ENCODE measurements at places on chromosomes 12 and 14.

DNA sequence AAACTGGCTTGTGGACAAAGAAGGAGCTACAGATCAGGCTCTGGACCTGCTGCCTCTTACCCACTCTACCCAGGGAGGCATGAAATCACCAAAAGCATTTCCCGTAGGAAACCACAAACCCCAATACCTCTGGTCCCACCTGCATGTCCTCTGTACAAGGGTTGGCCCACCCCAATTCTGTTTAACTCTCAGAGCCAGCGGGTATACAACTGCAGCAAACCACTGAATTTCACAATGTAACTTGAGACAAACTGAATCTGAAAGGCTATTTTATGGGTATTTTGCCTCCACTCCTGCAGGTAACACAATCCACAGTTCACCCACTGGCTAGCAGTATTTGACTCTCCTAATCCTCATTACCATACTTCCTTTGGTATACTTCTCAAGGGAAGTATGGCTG, 16.5 kb downstream of the SIX1 start:
- DNase-seq: no peak

DNA sequence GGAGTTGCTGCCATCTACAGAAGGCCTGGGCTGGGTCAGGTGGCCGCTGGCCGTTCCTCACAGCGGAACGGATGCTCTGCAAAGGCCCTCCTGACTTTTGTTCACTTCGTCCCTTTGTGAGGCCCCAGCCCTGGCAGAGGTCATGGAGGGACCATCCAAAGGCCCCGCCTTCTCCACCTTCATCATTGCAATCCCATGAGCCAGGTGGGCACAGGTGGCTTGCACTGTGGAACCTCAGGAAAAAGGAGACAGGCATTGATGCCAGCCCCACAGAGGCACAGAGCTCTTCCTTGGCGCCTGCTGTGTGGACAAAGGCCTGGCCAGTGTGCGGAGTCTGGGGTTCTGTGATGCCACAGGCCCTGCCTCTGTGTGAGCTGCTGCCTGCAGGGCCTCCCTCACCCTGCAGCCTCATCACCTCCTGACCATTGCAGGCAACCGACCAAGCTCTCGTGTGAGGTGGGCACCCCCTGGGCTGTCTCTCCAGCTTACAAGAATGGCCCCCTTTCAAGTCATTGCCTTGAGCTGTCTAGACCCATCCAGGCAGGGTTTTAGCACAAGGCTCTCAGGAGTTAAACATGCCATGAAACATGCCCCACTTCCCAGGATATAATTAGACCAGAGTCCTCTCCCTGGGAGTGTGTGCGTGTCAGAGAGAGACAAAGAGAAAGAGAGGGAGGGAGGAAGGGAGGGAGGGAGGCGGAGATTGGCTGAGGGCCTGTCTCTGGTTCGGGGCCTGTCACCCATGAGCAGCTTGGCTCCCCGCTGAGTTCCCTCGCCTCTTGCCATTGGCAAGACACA, 19.3 kb downstream of the NFKBIA start:
- DNase-seq: no peak

GRCh38 chr14:54349713-54350112, 47.1 kb upstream of the CDKN3 start:
- no peak for DNase-seq

GRCh38 chr14:64632056-64632455, 72.2 kb upstream of the PLEKHG3 start:
- DNase-seq: no peak

DNA sequence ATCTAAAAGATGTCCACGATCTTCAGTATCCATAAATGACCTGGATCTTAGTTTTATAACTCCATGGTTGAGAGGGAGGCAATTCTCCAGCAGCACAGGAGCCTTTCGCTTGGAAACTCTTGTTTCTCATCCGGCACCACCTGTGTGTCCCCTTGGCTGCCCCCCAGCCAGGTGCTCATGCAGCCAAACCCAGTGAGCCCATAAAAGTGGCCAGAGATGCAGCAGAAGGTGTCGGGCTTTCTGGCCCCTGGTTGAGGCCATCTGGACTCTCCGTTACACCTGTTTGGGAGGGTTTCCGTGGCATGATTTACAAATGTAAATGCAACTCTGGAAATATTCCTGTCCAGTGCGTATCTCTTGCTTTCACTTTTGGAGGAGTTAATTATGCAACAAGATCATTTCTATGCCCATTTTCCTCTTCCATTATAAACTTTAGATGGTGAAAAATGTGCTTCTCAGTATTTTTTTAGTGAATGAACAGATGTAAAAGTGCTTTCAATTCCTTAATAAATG, 291.1 kb downstream of the DIO2 start:
- no peak for DNase-seq

DNA sequence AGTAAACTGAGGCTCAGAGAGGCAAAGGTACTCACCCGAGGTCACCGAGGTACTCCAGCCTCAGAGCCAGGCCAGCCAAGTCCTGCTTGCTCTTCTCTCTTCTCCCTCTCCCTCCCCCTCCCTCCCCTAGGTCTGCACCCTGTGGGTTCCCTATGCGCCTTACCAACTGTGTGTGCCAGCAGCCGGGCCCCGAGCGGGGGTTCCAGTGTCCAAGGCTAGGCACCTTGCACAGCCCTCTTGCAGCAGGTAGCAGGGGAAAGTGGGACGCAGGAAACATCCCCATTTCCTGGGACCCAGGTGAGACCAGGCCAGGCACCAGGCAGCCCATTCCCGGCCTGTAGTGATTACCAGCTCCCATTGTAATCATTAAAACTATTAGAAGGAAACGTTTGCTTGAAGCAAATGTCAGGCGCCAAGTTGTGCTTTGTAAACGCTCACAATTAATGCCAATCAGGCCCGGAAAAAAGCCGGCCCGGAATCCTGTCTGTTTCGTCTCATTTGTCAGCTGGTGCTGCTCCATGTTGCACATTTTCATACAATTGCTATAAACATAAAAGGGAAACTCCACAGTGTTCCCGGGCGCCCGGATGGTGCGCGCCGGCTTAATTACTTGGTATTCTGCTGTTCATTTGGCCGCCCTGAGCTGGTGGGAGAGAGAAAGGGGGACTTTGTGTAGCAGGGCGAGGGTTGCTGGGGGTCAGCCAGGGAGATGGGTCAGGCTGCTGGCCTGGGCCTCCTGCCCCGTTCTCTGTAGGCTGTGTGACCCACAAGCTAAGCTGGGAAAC, 11.9 kb downstream of the FAM222A start:
- no peak for DNase-seq

DNA sequence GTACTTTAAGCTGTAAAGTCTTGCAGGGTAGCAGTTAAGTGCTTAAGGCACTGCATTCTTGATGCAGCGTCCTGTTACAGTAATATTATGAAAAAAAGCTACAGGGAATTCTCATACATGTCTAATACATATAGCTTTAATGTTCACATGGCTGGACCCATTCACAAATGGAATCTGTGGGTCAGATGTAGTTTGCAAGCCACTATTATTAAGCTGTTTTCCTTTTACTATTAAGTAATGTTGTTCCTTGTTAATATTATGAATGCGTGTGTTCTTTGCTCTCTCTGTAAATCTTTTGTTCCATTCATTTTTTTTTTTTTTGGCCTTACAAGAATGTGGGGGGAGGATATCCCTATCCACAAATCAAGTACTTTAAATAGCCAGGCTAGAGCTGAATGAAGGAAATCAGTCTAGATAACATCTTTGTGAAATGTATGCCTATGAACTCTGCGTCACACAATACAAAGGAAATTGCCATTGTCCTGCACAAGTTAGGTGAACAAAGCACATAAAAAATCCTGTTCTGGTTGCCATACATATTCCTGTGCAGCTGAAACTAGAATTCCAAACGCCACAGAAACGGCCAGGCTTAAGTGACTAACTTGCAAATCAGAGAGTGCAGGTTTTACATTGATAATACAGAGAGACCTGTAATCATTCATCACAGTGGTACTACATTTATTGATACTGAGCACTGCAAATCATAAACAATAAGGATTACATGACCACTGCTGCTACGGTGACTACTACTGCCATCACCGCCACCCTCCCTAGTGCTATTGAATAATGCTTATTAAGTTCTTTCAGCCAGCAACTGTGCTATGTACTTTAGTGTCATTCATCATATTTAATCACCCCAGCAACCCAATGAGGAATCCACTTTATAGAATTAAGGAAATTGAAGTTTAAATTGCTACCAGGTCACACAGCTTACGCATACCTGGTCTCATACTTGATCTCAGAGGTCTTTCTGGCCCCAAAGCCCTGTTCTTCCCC, 111.9 kb downstream of the HMGA2 start:
- DNase-seq: no peak

GRCh38 chr12:64652346-64652745, 42.1 kb downstream of the RASSF3 start:
- no peak for DNase-seq

- no peak for DNase-seq
Observed at GRCh38 chr12:108201808-108202207, 72.7 kb downstream of the WSCD2 start.

- no peak for DNase-seq
Observed at GRCh38 chr14:70201994-70202393, 13.2 kb upstream of the SLC8A3 start.

GRCh38 chr14:64878837-64879634, 671 bp downstream of the SPTB start:
- DNase-seq: no peak

DNA sequence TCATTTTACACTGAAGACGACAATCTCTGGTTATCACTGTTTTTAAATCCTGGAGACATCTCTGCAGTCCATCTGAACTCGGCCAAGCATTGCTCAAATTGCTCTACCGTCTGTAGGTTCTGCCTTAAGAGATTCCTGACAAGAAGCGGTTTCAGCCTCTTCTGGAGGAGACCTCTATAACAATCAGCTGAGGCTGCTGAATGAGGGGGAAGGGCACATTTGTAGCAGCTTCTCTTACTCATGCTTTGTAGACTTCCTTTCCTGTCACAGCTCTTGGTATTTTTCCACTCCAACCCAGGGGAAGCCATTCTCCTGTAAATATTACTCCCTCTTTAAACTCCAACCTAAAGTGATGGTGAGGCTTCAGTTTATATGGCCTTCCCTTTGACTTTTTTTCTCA, 3.0 kb downstream of the ARG2 start:
- DNase-seq: peak; percentile 54

DNA sequence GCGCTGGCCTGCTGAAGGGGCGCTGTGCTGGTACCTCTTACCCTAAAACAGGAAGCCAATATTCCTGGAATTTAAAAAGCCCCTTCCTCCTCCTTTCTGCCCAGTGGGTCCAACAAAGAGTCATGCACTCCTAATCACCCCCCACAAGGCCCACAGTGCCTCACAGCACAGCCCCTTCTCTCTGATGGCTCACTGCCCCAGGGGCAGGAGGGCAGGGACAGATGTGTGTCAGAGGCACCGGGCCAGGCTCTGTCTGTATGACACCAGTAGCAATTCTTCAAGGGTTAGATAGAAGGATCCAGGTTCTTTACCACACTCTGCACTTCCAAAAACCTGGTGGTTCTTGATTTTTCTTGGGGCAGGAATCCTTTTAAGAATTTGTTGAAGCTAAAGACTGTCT, 8.9 kb downstream of the MYH6 start:
- DNase-seq: no peak
